Omental fat pad (tissue), 4 donors: ENCODE measurements at places on chromosomes 1 and 21.

DNA sequence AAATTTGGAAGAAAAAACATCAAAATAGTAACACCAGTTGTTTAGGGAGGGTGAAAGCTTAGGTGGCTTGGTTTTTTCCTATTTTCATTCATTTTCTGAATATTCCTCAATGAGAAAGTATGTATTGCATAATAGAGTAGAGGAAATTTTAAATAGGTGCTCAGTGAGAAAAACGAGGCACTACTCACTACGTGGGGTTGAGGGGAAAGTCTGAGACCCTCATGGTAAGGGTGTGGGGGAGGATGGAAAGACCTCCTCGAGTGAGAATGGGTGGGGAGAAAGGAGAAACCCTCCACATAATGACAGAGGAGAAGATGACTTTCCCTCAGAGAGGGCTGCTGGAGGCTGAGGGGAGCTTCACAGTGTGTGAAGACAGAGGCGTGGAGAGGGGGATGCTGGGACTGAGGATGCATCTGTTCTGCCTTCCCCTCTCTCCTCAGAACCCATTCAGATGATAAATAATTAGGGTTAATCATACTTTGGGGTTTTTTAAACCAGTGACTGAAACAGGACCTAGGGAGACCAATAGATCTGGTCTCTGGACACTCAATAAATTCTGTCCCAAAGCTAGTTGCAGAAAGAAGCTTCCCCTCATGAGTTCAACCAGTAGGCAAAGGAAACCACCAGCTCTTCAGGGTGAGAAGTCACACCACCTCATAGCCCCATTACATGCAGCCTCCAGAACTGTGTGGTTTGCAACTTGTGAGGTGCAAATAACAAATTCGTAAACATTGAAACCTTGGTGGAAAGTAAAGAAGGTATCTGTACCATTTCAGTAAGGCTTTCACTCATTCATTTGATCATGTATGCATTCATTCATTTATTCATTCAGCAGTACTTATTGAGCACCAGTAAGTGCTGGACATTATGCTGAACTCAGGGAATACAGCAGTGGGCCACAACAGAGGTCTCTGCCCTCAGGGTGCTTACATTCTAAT lies 17.1 kb downstream of the SLAMF7 start:
- DNase-seq, result no peak

DNA sequence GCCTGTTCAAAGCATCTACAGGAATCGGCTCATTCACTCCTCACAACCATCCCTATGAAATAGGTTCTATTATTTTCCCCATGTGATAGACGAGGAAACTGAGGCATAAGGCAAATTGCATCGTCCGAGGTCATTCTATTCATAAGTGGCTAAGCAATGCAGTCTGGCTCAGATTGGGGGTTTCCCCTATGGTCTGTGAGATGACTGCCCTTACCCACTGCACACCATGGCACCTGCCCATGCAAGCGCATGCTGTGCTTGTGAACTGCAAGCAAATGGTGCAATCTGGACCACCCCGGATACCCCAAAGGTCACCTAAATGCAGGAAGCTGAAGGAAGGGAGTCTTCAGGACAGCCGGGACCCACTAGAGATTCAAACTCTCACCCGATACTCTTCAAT lies 123.4 kb upstream of the SOD1 start:
- no peak for DNase-seq

DNA sequence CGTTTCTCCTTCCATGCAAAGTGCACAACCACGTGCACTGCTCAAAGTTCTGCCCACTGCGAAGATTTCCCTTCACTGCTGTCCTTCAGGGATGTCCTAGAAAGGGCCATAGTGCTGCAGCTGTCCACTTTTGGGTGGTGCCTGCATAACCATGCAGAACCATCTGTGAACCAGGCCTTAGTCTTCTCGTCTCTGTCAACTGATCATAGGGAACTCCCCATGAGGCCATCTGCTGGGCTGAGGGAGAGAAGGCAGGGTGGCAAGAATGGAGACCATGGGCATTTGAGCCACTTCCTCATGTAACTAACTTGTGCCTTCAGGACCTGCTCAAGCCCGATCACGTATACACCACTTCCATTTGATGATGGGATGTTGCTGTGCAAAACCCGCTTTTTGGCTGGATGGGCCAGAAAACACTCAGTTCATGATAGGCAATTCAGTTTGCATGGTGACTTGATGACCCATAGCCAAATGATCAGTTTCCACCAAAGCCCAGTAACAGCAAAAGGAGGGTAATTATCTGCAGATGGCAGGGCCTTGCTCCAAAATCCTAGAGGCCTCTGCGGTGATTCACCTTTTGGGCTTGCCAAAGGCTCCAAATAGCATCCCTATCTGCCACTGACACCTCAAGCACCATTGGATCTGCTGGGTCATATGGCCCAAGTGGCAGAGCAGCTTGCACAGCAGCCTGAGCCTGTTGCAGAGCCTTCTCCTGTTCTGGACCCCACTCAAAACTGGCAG lies 9.5 kb downstream of the ST6GALNAC5 start:
- no peak for DNase-seq

GRCh38 chr1:88741413-88741812 lies 57.3 kb downstream of the PKN2 start:
- no peak for DNase-seq

DNA sequence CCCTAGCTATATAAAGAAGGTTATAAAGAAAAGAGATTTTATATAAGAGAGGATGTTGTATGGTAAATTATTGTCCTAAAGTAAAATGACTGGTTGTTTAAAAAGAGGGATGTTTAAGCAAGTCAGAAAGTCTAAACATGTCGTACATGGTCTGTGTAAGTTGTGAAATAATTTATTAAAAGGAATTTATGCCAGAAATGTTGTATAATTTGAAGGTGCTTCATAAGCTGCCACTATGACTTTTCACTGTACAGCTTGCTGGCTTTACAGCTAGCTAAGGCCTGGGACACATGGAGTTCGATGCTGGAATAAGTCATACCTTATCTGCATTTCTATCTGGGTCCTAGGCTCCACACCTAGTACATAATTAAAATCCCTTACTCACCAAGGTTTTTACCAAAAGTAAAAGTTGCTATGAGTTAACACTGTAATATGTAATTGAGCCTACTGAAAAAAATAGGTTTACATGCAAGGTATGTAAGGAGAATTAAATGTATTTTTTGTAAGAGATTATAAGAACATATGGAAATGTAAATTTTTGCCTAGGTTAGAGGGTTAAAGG lies 59.0 kb upstream of the EDEM3 start:
- DNase-seq, result no peak

DNA sequence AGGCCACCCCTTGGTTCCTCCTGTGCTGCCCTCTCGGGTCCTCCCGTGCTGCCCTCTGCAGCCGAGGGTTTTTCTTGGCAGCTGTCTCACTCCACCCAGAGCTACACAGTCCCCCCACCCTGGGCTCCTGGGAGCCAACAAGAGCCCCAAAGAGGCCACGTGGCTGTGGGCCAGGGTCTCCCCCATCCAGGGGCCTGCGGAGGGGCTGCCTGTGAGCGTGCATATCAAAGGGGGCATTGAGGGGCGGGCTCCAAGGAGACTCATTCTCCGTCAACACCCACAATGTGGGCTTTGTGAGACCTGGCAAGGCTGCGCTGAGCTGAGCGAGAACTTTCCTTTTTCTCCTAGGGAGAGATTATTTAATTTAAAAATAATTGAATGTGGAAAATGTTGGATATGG lies 108.7 kb upstream of the ARHGEF16 start:
- no peak for DNase-seq

DNA sequence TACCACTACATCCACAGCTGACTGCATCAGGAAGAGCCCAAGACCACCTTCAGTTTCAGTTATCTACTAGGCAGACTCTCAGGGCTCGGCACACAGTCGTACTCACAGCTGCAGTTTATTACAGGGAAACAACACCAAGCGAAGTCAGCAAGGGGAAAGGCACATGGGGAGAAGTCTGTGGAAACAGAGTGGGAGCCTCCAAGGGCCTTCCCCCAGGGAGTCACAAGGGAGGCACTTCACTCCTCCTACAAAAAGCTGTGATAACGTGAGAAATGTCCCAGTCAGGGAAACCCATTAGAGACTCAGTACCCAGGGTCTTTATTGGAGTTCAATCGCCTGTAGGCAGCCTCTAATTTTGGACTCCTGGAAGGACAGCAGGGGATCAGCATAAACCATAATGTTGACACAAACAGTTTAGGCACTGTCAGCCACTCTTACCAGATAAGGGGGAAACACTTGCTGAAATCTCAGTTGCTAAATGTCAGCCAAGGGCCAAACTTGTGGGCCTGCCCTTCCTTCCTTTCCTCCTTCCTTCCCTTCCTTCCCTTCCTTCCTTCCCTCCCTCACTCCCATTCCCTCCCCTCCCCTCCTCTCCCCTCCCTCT lies 444.0 kb downstream of the SMYD3 start:
- no peak for DNase-seq

GRCh38 chr1:50959303-50959912 lies 659 bp downstream of the FAF1 start:
- no peak for DNase-seq

GRCh38 chr1:226128487-226129075 lies 58.0 kb downstream of the ACBD3 start:
- DNase-seq, result no peak

DNA sequence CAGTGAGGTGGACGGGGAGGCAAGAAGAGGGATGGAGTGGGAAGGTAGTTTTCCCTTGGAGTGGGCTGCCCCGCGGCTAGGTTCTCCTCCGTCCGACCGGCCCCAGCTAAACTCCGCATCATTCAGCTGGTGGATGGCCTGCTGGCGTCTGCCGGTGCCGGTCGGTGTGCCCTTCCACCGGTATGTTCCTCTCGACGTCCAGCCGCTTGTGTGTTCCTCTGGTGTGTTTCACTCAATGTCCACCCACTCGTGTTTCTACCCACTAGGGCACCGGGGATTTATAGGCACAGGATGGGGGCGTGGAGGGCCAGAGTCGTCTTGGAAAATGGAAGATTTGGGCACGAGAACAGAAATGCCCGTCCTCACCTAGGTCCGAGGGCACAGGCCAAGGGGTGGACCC lies 931.7 kb upstream of the B3GALT2 start:
- no peak for DNase-seq

DNA sequence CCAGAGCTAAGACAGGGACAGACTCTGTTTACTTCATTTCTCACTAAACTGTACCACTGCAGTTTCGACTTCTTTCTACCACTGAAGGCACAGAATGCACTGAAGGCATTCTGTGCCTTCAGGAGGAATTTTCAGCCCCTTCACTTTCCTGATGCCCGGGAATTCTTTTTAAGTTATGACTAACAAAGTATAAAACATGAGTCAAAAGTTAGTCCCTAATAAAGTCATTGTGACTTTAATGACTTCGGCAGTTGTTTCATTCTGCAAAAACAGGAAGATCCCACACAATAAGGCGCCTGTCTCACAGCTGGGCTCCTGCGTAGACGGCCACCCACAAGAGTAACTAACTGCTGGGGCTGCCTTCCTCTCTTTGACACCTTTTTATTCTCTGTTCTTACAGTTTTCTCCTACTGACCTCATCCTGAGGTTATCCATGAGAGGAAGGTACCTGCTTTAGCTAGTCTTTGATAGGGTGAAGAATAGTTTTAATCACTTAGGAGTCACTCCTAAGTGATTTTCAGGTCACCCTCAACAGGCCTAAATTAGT lies 183.9 kb upstream of the SGIP1 start:
- no peak for DNase-seq

DNA sequence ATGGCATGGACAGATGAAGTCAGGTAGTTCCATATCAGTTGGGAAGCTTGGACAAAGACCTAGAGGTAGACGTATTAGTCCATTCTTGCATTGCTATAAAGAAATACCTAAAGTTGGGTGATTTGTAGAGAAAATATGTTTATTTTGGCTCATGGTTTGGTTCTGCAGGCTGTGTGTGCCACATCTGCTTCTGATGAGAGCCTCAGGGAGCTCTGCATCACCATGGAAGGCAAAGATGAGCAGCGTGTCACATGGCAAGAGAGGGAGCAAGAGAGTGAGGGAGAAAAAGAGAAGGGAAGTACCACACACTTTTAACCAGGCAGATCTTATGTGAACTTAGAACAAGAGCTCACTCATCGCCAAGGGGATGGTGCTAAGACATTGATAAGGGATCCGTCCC lies 9.0 kb downstream of the TSACC start:
- no peak for DNase-seq

GRCh38 chr1:7150724-7151280 lies 365.5 kb downstream of the CAMTA1 start:
- no peak for DNase-seq

- no peak for DNase-seq
Observed at GRCh38 chr1:75901371-75901770, 30.8 kb downstream of the ASB17 start.

DNA sequence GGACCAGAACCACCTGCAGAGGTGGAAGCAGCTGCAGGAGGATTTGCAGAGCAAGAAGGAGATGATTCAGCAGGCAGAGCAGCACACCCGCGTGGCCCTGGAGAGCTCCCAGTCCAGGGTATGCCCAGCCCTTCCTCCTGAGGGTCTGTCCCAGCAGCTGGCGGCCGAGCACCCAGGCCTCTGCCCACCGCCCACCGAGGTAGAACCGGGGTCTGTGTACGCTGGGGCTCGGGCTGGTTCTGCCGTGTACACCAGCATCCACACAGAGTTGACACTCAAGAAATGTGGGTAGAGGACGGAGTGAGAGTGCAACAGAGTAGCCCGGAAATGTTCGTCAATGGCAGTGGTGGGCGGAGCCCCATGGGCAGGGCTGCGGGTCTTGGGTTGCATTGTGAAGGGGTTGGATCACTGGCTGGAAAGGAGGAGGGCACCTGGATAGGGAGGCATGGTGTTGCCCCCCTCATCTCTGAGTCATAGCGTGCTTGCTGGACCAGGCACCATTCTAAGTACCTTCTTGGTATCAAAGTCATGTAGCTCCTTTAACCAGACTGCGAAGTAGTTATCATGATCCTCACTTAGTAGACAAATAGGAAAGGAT lies 5.1 kb upstream of the SMIM1 start:
- DNase-seq, result no peak

DNA sequence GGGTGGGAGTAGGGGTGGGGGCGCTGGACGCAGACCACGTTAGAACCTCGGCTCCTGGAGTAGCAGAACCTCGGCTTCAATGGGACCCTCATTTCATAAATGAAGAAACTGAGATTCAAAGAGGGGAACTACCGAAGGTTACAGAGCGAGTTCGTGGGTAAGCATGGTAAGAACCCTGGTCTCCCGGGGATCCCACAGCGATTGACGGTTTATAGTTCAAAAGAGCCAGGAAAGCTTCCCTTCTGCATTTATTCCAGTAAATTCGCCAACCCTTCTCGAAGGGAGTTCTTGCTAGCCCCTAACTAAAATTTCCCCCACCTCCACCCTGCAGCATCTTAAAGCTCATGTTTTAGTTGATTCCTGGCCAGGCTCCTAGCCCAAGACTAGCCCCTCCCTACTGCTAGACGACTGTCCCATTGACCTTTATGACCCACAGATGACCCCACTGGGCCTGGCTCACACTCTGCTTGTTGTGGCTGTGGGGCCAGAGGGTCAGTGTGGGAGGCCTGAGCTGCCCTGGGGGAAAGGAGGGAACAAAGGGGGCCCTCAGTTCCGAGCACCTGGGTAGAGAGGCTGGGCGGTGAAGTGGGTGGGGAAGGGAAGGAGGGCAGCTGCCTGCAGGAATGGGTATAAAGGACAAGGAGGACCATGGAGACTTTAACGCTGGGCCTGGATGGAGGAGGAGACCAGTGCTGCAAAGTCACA lies 558 bp upstream of the KIF21B start:
- no peak for DNase-seq
